ENCODE measurements at places on chromosomes 2 and 18.
A peak's percentile ranks its signal among the peaks of the same experiment; 100 is the strongest.

GRCh38 chr2:71455741-71456569 is 2.6 kb downstream of the DYSF start:
- DNase-seq, result no peak

GRCh38 chr2:70827388-70827787 is 7.0 kb upstream of the CLEC4F start:
- DNase-seq, result no peak

GRCh38 chr2:241833101-241833663 is 24.2 kb downstream of the NEU4 start:
- DNase-seq, result no peak

GRCh38 chr18:61580046-61580445 is 246.8 kb downstream of the CDH20 start:
- DNase-seq, result no peak

DNA sequence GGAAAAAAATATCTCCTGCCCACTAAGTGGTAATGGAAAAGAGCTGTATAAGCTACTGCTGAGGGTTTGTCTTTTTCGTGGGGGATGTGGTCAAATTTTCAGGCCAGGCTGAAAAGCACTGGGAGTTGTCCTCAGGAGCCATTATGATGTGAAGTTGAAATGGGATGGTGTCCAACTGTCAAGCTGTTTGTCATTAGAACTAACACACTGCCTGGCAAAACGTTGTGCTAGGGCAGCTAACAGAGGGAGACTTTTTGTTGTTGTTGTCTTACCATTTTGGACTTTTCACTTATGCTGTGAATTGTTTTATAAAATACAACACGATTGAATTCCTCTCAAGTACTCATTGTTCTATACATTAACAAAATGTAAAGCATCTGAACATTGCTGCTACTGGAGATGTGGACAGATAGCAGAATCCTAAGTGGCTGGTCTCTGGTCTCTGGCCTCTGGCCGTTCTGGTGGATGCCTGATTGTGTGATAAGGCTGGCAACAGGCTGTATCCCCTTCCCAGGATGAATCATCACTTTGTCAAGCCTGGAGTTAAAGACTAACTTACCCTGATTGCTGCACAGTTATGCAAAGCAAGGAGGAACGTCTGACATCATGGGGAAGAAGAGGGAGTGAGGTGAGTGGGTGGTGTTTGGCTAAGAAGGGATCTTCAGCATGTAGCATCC is 2.3 kb downstream of the MYO1B start:
- DNase-seq, result no peak

DNA sequence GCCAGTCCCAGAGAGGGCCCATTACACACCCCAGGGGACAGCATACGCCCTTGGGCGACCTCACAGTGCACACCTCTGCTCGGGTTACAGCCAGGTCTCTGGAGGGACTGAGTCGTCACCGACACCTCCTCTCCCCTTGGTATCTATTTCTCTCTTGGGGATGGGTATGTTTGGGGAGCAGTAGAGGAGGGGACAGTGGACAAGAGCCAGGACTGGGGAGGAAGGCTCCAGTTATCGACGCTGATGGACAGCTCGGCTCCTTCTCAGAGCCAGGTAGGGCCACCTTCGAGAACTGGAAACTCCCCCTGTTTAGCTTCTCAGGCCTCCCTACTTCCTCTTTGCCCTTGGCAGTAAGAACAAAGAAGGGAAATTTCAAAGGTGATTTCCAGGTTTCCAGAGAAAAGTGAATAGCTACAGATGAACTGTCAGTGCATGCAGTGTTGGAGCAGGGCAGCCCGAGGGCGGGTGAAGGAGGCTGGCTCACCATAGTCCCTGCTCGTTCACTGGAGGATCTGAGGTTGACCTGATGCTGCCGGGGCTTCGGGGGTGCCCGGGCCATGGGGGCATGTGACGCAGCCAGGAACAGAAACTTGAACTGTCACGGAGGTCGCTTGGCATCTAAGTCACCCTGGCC is 4.4 kb upstream of the SEMA4C start:
- DNase-seq, result peak; percentile 25
